ENCODE measurements at places on chromosomes 12 and 14.

GRCh38 chr12:104046306-104046705, 3.7 kb downstream of the GLT8D2 start:
- no peak for DNase-seq

GRCh38 chr14:63220526-63220925, 16.3 kb downstream of the RHOJ start:
- DNase-seq = no peak

DNA sequence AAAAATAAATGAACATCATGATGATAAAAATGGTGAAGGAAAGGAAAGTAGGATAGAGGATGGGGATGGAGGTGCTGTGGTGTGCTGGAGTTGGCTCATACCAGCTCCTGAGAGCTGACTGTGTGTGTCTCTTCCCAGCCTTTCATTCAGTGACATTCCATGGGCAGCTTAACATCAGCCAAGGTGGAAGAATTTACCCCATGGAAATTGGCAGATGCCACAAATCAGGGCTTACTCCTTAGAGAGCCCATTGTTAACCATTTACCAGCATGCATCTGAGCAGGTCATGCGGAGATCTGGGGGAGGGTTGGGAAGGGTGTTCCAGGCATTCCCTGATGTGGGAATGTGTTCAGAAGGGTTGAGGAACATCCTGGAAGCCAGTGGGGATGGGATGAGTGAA, 164.7 kb upstream of the MYL2 start:
- no peak for DNase-seq

GRCh38 chr12:91604897-91605296, 422.3 kb upstream of the DCN start:
- no peak for DNase-seq

- no peak for DNase-seq
These were observed 16.6 kb downstream of the CCND2 start for GRCh38 chr12:4289998-4290790.

DNA sequence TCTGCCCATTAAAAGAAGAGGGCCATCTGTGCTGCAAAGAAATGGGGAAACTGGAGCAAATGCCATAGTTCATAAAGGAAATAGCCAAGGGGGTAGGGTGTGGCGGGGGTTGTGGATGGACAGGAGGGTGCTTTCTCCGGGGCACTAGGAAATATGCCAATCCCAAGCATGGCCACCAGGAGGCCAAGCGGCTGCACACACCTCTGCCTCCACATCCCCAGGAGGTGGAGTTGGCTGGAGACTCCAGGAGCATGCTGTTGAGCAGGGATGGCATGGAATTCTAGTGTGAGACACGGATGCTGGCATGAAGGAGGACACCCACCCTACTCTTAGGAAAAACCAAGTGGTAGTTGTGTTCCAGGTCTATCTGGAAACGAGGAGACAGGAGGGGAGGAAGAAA, 25.2 kb downstream of the NID2 start:
- peak; percentile 44 for DNase-seq

- DNase-seq = peak; percentile 7
These were observed 69.1 kb downstream of the PPP2R5E start for GRCh38 chr14:63474111-63474510.

DNA sequence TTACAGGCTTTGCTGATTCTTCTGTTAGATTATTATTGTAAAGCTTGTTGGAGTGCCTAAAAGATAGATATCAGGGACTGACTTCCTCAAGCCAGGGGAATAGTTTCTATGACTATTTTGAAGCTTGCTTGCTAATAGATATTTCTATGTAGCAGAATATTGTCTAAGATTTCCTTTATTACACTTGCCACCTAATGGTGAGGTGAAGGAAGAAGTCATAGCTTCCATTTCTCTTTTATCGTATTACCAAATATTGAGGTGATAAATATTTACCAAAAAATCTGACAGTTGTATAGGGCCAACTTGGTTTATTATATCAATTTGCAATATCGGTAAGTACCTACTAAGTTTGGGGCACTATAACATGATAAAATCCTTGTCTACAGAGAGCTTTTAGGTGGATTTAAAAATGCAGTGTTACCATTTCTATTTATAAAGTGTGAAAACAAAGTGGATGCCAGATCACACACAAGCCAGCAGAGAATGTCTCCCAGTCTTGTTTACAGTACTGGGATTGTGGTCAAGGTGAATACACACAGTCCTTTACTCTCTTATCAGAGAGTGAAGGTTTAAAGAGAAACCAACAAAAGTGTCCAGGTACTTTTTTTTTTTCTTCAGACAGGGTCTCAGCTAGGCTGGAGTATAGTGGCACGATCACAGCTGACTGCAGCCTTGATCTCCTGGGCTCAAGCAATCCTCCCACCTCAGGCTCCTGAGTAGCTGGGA, 137.9 kb downstream of the IGF1 start:
- no peak for DNase-seq

GRCh38 chr14:102838501-102838900, 61.3 kb downstream of the TRAF3 start:
- DNase-seq = no peak

- no peak for DNase-seq
These were observed 1127.0 kb downstream of the BCL11B start for GRCh38 chr14:98144964-98145363.

DNA sequence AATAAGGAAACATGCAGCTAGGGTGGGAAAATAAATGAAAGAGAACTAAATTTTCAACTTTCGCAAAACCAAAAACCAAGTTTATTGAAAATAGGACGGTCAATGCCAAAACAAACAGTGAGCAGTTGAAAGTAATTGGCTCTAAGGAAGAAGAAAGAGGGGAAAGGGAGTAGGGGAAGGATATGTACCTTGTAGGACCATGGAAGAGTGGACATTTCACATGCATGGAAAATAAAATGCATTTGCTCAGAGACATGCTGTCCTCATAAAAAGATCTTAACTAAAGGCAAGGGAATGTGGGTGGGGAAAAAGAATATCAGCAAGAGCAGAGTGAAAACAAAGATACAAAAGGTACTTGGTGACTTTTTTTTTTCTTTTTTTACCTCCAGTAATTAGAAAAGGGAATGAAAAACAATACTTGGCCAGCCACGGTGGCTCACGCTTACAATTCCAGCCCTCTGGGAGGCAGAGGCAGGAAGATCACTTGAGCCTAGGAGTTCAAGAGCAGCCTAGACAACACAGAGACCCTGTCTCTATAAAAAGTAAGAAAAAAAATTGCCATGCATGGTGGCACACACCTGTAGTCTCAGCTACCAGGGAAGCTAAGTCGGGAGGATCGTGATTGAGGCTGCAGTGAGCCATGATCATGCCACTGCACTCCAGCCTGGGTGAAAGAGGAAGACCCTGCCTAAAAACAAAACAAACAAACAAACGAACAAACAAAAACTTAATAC, 6.6 kb downstream of the TXNDC16 start:
- DNase-seq = no peak

DNA sequence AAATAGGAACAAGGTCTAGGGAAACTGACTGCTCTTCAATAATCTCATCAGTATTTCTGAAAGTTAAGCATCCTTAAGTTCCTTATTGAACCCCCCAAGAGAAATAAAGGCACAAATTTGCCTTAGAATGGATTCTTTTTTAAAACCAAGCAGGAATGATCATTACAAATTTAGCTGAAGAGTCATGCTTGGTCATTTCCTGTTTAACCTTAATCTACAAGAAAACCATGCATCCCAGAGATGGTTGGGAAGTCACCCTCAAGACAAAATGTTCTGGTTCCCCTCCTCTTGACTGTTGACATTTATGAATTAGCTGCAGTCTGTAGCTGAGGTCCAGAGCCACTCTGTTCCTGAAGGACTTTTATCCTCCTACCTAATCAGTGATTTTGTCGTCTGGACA, 291.8 kb upstream of the G2E3 start:
- no peak for DNase-seq

DNA sequence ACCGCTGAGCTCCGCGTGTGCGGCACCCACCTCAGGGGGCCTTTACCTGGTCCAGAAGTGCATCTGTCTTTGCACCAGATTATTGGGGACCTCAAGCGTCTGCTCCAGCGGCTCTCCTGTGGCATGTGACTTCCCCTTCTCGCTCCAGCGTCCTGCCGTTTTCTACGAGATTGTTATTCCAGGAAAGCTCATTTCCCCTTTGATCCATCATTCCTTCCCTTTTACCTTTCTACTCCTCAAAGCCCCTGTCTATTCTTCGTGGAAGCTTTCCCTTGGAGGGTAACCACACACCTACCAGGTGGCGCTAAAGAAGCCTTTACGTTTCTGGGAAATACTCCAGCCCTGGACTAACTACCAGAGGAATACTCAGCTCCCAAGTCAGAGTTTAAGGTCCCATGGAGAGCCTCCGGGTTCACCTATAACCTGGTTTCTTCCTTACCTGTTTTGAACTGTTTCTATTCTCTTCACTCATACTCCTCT, 1.5 kb downstream of the FKBP4 start:
- no peak for DNase-seq

DNA sequence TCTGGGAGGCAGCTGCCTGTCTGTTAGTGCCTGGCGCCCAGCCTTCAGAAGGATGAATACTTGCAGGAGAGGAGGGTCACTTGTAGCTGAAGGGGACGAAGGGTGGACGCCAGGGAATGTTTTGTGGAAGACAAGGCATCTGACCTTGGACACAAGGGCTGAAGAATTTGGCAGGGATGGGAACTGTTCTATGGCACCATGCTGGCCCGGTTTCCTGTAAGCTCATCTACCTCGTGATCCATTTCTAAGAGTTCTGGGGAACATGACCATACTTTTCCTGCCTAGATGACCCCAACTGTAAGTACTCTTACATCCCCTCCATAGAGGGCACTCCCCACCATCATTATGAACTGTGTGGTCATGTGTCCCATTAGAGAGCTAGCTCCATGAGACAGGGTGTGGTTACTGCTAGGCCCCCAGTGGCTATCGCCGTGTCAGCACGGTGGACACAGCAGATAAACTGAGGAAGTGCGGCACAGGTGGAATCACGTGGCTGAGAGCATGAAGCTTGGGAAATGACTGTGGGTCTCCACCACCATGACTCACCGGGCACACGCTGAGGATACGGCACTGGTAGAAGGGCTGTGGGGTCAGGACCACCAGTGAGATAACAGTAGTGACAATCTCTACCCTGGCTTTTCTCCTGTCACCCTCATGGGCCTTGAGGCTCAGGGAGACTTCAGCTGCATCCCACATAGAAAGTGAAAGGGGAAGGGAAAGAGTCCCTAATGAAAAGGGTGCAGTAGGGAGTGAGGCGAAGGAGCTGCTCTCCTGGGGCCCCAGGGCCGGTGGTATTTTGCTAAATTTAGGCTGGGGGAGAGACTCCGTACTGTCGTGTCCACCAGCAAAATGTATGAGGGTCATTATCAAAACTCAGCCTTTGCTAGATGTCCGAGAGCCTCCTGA, 252.6 kb downstream of the FOXN3 start:
- no peak for DNase-seq

DNA sequence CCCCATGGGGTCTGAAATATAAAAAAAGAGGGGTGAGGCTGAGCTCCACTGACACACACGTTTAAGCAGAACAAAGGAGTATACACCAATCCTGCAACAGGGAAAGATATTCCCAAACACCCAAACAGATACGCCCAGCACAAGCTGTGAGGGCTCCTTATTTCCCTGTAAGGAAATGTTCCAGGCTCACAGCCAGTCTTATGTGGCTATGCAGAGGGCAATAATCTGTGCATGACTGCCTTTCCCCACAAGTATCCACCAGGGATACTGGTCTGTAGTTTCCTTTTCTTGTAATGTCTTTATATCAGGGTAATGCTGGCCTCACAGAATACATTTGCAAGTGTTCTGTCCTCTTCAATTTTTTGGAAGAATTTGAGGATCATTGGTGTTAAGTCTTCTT, 141.7 kb upstream of the DAAM1 start:
- DNase-seq = no peak

GRCh38 chr14:84519836-84520235, 1010.1 kb upstream of the FLRT2 start:
- DNase-seq = no peak

- DNase-seq = no peak
These were observed 133.7 kb downstream of the PRIMA1 start for GRCh38 chr14:93654599-93654998.

Measured in stimulated activated CD4-positive, alpha-beta T cell treated with anti-CD3 and anti-CD28 coated beads, Interleukin-2, amount 100 ng/mL, for 24 hours (primary cell).